Bone marrow (tissue), 2 donors: ENCODE measurements at places on chromosomes 7 and 10.
A peak's percentile ranks its signal among the peaks of the same experiment; 100 is the strongest.

- no peak for DNase-seq
These were observed 230.1 kb downstream of the GLI3 start for GRCh38 chr7:42006801-42007513.

- DNase-seq: no peak
These were observed 92.4 kb upstream of the LEP start for GRCh38 chr7:128148676-128149075.

DNA sequence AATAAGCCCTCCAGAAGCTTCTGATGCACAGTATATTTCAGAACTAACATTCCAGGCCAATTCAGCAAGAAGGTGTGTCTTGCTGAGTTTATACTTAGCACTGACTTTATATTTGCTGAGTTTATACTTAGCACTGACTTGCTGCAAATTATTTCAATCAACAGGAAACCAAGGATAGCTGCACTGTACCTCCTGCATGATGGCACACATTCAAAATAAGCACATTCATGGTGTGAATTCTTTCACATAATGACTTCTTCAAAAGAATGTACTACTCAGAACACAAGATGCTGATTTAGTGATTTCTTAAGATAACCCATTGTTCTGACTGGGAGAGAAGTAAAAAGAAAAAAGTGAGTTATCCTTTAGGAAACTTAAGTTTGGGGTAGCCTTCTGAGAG lies 52.0 kb downstream of the JAZF1 start:
- DNase-seq: no peak

GRCh38 chr10:19947656-19948055 lies 131.4 kb downstream of the PLXDC2 start:
- DNase-seq: no peak

DNA sequence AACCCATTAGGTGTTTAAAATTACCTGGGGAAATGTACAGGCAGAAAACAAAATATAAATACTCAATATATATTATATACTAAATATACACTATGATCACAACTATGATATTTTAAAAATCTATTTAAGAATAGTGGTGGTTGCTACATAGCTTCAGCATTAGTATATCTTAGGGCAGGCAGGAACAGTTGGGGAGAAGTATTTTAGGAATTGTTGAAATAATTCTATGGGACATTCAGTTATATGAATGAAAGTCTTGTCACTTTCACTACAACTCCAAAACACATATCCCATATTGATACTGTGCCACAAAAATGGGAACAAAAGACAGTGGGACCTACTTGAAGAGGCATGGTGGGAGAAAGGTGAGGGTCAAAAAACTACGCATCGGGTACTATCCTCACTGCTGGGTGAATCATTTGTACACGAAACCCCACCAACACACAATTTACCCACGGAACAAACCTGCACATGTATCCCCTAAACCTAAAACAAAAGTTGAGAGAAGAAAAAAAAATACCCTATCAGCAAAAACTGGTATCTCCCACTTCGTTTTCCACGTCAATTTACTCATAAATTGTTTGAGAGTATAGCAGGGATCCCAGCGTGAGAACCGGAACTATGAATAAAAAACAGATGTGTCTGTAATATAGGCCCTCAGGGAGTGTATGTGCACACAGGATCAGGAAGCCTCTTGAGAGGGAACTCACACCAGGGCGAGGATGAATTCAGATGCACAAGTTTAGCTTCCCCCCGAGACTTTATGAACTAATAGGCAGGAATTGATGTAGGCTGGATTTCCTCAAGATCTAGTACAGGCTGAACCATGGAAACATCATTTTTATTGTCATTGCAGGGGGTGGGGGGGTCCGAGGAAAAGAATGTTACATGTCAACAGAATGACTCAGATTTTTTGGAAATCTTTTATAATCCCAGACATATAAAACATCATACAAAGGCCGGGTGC lies 16.2 kb downstream of the SLC16A12 start:
- no peak for DNase-seq

- no peak for DNase-seq
These were observed 136.2 kb downstream of the SORCS3 start for GRCh38 chr10:104777086-104777799.

- DNase-seq: peak; percentile 75
These were observed 86.5 kb downstream of the ARID5B start for GRCh38 chr10:61987951-61988379.

DNA sequence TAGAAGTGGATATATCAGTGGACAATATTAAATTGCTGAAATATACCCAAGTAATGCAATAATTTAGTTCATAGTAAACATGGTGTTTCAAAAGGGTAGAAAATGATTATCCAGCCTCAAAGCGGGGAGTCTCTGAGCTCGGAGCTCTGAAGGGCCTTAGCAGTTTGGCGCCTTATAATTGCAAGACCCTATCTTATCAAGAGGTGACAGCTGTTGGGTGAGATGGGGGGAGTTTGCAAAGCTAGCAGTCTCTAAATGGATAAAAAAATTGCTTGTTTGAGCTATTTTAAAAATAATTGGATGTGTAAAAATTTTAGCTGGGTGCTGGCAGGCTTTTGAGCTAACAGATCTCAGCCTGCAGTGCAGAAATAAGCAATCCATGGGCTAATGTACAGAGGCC lies 219.2 kb downstream of the CCSER2 start:
- no peak for DNase-seq

GRCh38 chr10:13018171-13018570 lies 16.7 kb upstream of the CCDC3 start:
- no peak for DNase-seq

GRCh38 chr10:114751856-114752255 lies 69.7 kb upstream of the FHIP2A start:
- no peak for DNase-seq

DNA sequence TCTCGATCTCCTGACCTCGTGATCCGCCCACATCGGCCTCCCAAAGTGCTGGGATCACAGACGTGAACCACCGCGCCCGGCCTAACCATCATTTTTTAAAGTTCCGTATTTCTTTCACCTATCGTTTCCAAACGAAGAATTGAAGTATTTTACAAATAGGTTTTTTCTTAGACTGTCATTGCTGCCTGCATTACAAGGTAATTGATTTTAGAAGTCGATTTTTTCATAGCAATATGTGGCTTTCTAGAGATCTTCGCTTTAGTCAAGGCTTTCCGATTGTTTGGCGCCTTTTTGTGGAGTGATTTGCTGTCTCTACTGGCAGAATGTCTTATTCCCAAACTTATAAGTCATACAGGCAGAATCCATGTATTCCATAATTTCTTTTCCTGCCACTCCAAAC lies 109.2 kb downstream of the TRIL start:
- DNase-seq: no peak

DNA sequence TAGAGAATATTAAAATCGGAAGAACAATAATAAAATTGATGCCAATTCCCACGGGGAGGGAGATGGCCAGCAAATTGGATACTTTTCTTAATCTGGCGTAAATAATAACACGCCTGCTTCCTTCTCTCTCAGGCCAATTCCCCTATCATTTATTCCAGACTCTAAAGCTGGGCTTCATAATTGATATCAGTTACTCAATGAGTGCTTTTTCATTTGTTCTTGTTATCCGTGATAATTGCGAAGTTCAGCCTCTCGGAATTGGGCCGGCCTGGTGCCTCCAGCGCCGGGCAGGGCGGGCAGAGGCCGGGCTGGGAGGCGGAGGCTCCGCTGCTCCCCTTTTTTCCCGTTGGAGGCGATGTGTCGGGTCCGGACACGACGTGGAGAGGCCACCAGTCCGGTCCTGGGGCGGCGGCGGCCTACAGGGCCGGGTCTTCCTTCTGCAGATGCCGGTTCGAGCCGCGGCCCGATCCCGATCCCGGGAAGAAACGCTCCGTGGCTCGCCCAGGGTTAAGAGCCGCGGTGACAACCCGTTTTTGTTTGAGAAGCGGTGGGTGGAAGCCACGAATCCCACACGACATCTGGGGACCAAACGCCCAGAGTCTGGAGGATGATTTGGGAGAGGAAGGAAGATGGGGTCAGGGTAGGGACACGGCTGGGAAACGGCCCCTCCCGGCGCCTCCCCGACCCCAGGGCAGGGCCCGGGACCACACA lies 13.6 kb downstream of the UNCX start:
- no peak for DNase-seq

GRCh38 chr10:48273741-48274140 lies 755 bp downstream of the FRMPD2 start:
- DNase-seq: no peak

GRCh38 chr7:31004393-31004792 lies 40.6 kb downstream of the GHRHR start:
- no peak for DNase-seq

- DNase-seq: no peak
These were observed 51.9 kb downstream of the ALOX5 start for GRCh38 chr10:45425621-45426563.

- DNase-seq: no peak
These were observed 81.9 kb upstream of the DNAAF5 start for GRCh38 chr7:644381-645305.

GRCh38 chr7:117325836-117326235 lies 3.0 kb upstream of the WNT2 start:
- no peak for DNase-seq

DNA sequence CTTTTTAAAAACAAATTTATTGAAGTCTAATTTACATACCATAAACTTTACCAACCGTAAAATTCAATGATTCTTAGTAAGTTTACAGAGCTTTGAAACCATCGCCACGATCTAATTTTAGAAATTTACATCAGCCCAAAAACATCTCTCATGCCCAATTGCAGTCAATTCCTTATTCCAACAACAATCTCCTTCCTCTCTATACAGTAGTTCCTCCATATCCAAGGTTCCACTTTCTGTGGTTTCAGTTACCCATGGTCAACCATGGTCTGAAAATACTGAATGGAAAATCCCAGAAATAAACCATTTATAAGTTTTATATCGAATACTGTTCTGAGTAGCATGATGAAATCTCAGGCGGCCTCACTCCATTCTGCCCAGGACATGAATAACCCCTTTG lies 183.4 kb upstream of the ADCY1 start:
- no peak for DNase-seq

DNA sequence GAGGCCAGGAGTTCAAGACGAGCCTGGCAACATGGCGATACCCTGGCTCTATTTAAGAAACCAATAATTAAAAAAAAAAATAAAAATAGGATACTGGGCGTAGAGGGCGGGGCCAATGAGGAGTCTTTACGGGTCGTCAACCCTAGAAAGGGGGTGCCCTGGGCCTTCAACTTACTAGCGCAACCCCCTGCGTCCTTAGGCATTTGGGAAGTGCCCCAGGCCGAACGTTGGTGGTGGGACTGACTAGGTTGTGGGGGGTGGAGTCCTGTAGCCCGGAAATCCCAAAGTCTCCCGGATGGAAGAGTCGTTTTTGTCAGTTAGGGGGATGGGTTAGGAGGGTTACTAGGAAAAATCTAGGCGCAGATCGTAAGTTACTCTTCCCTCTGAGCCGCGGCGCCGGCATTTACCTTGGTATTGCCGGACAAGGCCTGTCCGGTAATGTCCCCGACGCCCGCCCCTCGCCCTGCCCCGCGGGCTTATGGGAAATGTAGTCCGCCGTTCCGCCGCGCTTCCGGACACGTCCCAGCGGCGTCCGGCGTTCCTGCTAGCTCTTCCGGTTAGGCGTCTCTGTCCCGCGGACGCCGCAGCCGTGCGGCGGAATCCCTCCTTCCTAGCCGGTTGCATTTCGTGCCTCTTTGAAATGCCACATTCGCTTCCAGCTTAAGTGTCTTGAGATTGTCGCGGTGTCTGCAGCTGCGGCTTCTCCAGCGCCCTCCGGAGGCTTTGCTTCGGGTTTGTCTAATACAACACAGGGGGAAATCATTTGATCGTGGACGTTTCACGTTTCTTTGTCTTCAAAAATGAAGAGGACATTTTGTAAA lies 1.3 kb upstream of the ACBD5 start:
- DNase-seq: peak; percentile 81

- DNase-seq: no peak
These were observed 517.6 kb downstream of the KCNMA1 start for GRCh38 chr10:77120012-77120411.

DNA sequence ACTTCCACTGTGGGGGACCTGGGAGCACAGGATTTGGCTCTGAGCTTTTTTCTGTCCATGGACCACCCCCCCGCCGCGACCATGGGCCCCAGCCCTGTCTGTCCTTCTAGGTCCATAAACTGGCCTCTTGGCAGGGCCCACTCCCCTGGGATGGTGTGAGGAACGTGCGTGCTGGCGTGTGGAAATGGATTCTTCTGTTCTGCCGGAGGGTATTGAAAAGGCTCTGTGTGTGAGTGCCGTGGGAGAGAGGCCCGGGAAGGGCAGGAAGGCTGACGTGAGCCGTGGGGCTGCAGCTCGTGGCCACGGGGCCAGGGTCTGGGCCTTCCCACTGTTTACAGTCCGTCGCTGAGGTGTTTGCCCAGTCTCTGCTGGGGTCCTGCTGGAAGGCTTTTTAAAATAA lies 123.7 kb downstream of the GRK5 start:
- DNase-seq: no peak

DNA sequence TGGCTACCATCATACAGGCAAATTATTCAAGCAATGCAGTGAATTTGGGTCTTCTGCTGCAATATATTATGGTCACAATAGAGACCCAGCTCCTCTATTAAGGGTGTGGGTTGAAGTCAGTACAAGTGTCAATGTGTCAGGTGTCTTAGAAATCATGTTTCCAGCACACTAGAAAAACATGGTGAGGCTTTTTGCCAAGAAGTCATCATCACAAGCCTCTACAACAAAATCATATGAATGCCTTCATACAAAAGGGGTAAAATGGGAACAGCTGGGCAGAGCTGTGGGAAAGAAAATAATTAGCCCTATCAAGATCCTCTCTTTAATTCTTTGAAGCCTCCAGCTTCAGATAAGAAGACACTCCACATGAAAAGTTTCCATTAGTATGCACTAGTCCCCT lies 37.2 kb downstream of the FAM13C start:
- no peak for DNase-seq

DNA sequence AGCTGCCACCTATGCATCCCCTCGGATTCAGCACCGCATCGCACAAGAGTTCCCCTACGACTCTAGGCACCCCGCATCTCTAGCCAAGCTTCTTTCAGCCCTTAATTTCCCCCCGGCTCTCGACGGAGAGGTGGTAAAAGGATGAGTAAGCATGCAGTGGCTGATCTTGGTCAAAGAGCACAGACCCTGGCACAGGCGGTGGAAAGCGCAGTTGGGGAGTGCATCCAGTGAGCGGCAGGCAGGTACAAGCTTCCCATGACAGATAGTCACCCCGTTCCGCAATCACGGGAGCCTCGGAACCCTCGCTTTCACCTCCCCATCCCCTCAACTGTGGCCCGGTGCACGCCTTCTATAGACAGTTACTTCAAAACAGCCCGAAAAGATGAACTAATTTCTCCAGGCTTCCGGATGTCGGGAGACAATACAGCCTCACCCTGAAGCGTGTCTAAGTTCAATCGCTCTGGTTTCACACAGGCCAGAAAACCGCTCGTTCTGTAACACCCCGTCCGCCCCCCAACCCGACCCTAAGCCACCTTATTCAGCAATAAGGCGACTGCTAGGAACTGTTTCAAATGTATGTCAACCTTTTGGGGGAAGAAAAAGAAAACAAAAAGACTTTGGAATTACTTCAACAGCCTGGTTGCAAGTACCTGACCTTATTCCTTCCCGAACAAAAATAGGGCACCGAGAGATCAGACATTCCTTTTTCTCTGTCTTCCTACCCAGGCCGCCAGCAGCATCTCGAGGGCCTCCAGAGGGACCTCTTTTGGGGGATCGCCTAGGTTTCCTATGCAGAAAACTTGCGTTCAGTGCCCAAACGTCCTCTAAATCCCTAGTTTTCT lies 1.4 kb downstream of the RHEB start:
- peak; percentile 13 for DNase-seq
